ENCODE measurements at places on chromosomes 12 and 14.
A peak's percentile ranks its signal among the peaks of the same experiment; 100 is the strongest.

GRCh38 chr14:67817750-67818438 is 1.5 kb upstream of the ZFYVE26 start:
- no peak for DNase-seq

DNA sequence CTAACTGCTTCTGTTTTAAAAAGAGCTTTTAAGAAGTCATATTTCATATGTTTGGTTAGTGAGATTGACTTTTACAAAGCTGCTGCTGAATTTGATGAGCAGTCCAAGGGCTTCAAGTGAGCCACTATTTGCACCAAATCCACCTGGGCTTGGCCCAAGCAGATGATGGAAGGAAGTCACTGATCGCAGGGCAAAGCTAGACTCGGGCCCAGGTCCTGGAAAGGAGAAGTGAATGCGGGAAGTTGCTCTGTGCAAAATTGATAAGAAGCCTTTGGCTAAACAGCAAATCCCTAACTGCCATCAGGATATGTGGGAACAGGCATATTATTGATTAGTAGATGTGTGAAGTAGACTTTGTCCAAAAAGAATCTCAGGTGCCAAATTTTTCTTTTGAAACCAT is 30.5 kb downstream of the PLXNC1 start:
- DNase-seq = no peak

- DNase-seq = peak; percentile 73
These were observed 23.1 kb upstream of the RNASE12 start for GRCh38 chr14:20614038-20614840.

- DNase-seq = no peak
These were observed 10.3 kb upstream of the KRT1 start for GRCh38 chr12:52690351-52691075.

- DNase-seq = no peak
These were observed 49.1 kb downstream of the BTG1 start for GRCh38 chr12:92096346-92097136.

DNA sequence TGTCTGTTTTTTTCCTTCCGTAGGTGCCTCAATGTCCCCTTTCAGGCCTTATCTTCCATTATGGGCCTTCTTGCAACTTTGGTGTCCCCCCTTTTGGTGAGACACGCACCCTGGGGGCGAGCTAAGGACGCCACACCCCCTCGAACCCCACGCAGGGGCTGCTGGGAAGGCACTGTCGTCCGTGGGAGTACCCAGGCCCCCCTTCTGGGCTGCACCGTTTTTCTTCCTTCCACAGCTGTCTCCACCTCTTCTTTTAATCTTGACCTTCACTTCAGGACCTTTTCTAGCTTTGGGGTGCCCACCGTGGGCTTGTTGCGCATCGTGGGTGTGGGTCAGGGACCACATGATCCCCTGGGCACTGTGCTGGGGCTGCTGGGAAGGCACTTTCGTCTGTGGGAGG is 271.8 kb downstream of the ALG10 start:
- no peak for DNase-seq

GRCh38 chr14:106808458-106808857 is 1282.1 kb downstream of the TMEM121 start:
- no peak for DNase-seq

DNA sequence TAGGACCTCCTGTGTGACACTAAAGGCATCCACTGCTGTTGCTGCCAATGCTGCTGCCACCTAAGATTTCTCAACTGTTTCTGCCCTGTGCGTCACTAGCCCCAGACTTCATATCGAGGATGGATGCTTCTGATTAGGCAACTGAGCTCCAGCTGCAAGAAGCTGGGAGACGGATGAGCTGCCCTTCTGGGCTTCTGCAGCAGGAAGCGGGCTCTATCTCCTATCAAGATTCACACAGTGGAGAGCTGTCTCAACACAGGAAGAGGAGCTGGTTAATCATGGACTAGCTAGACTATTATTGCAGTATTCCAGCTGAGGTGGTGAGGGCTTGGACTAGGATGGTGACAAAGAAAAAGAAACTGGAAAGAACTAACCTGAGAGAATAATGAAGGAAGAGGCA is 59.2 kb upstream of the PELI2 start:
- DNase-seq = no peak

DNA sequence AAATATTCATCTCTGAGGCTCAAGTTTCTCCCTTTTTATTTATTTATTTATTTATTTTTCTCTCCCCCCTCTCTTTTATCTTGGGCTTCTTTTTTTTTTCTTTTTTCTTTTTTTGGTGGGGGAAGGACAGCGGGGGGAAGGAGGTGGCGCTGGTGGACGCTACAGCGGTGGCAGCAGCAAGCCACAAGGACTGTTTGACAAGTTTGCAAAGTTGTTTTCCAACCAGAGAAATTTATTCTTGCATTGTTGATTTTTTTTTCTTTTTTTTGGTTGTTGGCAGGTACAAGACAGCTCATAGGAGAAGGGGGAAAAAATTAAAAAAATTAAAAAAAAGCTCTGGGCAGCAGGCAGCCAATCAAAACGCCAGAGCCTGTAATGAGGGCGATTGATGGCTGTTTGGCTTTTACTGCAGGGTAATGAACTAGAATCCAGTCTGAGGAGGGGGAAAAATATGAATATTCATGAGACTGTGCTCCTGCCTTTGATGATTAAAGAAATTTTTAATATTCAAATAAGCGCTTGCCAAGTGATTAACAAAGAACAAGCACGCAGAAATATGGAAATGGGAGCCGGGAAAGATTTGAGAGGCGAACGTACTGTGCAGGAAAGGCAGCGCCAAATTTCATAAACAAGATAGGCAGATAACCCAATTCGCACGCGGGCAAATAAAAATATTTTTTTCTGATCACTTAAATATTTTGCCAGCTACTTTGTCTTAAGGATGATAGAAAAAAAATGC is 36.2 kb downstream of the BCL11B start:
- DNase-seq = no peak

GRCh38 chr14:60532442-60532841 is 23.5 kb downstream of the SIX6 start:
- no peak for DNase-seq

All from LoVo (cell line).